ENCODE measurements at places on chromosomes 3 and 15.

DNA sequence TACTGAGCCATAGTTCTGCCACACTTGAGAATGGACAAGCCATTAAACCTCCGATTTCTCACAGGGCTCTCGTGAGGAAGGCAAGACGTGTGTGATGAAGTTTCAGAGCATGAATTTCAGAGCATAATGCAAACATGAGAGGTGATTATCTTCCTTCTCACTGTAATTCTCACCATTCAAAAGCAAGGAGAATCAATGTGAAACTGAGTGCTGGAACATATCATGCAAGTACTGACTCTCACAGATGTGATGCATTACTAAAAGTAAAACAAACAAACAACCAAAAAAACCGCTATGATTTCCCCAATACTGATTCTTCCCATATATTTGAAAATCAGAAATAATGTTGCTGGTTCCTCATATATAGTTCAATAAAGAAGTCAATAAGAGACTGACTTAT, 23.7 kb downstream of the P3H2 start:
- DNase-seq: no peak

GRCh38 chr3:190718097-190718496, 144.4 kb downstream of the GMNC start:
- DNase-seq: no peak

- no peak for DNase-seq
Observed at GRCh38 chr3:111627092-111627491, 31.9 kb upstream of the ZBED2 start.

DNA sequence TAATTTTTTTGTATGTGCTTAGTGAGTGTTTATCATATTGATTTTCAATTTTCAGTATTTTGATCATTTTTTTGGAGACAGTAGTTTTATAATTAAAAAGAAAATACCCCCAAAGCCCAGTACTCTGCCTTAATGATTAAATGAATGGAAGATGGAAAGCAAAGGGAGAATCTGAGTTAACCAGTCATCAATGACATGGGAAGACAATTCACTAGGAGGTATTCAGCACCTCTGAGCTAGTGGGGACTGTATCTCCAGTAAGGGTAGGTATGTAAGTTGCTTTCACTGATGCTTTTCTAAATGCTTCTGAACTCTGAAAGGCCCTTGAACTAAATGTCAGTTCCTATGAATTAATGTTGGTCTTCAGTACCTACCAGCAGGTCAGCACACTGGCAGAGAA, 590.4 kb upstream of the DPPA4 start:
- no peak for DNase-seq

DNA sequence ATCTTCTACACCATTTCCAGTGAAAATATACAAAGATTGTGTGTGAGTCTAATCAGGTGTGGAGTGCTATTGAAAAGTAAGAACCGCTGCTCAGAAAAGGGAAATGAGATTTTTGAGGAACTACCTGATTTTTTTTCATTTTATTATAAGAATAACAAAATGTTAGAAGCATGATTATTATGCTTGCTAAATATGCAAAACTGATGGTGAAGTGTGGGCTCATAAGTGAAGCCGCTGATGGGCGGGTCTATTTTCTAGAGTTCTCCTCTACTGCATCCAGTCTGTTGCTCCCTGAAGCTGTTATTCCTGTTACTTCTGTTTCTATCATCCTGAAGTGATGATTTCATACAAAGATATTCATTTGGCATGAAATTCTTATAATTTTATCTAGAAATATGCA, 612.0 kb downstream of the CADM2 start:
- no peak for DNase-seq

DNA sequence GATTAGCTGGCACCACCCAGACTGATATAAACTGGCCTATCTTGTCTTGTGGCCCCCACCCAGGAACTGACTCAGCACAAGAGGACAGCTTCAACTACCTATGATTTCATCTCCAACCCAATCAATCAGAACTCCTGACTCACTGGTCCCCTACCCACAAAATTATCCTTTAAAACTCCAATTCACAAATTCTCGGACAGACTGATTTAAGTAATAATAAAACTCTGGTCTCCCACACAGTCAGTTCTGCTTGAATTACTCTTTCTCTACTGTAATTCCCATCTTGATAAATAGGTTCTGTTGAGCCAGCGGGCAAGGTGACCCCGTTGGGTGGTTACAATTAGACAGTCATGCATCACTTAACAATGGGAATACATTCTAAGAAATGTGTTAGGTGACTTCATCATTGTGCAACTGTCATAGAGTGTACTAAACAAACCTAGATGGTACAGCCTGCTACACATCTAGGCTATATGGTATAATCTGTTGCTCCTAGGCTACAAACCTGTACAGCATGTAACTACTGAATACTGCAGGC, 48.1 kb upstream of the MAP4 start:
- no peak for DNase-seq

DNA sequence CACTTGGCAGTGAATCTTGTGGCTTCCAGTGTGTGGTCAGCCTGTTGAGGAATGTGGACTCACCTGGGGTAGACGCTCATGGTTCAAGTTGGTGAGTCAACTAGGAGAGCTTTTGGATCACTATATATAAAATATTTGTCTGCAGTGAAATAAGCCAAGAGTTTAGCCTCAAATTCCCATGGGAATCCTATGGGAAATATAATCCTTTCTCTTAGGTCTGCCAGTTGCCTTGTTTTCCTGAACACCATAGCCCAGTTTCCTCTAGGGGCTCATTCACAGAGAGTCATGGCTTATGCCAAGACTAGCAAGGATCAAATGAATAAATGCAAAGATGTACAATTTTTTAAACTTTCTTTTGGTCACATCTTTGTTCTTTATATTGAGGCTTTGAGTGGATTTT, 100.1 kb upstream of the NPHP3 start:
- DNase-seq: no peak

- no peak for DNase-seq
Observed at GRCh38 chr3:170603770-170604510, 18.1 kb upstream of the SLC7A14 start.

DNA sequence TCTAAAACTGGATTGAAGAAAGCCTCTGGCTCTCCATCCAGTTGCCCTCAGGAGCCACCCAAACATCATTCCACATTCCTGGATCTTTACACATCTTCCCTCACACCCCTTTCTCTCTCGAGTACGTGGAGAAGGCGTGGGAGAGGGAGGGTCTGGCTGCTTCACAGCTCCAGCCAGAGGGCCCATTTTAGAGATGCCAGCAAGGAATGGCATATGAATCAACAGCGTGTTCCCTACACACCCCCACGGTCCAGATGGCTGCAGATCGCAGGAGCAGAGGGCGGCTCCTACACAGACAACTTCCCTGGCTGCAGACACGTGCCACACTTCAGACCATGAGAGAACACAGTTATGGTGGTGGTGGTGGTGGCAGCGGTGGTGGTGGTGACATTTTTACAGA, 280.1 kb downstream of the ERC2 start:
- DNase-seq: no peak

DNA sequence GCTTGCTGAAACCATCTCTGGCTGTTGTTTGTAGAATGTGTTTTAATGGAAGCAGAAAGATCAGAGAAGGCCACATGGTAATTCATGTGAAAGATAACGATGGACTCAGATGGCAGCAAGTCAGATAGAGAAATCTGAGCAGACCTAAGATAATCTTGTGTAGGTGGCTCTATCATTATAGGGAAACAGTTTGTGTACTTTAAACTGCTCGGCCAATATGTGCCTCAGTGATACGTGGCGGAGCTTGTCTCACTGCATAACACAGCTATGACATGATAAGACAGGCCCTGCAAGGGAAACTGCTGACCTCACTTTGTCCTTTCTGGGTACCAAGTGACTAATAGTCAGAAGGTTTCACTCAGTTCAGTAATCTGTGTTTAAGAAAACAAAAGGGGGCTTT, 51.0 kb downstream of the MME start:
- no peak for DNase-seq

DNA sequence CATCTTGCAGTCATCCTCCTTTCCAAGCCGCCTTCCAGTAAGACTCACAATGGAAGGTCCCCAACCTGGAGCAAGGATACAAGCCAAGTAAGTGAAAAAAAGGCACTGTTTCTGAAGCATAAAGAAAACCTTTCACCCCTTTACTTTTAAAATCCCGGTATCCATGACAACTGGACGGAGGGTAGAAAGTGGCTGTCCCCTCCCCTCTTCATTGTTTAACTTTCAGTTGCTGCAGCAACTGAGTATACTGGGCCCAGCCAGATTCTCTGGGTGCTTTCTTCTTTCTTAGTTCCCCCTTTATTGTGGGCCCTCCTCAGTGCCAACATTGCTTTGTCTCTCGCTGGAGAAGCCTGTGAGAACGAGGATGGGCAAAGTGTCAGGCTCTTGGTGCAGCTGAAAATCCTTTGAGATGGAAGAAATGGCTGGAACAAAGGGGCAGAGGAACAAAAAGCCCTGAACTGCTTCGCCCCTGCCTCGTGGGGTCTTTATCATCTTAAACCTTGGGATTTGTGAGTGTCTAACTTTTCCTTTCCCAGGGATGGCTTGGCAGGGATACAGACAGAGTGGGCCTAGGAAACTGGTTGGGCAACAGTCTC, 224.0 kb upstream of the RGMA start:
- no peak for DNase-seq

DNA sequence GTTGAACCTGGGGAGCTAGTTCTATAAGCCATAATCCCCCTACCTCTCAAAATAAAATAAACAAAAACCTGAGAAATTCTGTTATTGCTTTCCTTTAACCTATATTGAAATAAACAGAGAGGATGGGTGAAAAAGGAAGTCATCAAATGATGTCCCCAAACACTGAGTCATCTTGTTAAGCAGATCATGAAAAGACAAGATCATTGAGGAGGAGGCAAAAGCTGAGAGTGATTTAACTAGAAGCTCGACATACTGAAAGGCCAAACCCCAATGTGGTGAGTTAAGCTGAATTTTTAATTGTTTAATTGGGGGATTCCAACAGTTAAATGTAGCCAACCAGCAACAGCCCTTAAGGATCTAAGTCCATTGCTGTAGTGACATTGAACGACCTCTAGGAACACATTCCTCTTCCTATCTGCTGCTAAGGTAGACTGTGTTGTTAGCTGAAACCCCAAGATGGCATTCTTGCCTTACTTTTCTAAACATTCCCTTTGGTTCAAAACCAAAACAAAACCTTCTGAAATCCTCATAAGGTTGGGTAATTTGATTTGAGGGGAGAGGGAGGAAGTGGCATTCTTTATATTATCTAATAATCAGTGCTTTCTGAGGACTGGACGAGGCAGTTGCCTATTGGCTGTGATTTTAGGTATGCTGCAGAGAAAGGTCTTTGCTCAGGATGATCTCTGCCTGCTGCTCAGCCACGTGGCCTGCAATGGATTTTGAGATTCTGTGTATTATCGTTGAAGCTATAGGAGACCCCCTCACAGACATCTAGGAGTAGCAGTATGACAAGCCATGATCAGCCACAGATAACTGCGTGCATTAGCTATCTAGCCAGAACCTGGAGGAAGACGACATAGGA, 62.7 kb upstream of the BNIP2 start:
- DNase-seq: no peak

DNA sequence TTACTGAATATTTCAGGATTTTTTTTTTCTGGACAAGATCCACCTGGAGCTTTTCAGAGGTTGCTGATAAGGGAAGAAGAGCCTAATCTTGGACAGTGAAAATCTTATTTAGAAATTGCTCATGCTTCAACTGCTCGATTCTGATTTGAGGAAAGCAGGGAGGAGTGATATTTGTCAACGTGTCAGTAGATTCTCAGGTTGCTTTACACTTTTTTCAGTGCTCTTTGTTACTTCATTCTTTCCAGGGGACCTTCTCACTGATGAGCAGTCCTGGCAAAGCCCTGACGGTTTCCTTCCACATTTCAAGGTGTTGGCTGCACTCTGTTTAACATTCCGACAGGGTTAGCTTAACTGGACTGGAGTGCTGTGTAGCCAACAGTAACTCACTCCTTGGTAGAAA, 24.1 kb upstream of the RARB start:
- no peak for DNase-seq

DNA sequence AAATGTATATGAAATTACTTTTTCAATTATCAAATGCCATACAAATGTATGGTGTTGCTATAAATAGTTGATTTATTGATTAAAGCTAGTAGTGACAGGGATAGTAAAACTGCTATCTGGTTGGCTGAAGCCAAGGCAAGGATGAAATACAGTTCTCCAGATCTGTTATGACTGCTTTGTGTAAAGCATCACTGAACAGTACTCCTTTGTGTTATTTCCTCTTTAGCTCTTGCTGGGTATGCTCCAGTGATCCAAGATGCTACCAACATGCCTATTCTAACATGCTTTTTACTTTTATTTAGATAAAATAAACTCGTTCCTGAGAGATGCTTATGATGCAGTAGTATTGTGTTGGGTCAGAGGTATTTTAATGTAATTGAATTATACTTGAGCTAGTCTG, 12.4 kb upstream of the UBR1 start:
- DNase-seq: no peak

GRCh38 chr3:81216192-81216591, 545.3 kb downstream of the GBE1 start:
- DNase-seq: no peak

DNA sequence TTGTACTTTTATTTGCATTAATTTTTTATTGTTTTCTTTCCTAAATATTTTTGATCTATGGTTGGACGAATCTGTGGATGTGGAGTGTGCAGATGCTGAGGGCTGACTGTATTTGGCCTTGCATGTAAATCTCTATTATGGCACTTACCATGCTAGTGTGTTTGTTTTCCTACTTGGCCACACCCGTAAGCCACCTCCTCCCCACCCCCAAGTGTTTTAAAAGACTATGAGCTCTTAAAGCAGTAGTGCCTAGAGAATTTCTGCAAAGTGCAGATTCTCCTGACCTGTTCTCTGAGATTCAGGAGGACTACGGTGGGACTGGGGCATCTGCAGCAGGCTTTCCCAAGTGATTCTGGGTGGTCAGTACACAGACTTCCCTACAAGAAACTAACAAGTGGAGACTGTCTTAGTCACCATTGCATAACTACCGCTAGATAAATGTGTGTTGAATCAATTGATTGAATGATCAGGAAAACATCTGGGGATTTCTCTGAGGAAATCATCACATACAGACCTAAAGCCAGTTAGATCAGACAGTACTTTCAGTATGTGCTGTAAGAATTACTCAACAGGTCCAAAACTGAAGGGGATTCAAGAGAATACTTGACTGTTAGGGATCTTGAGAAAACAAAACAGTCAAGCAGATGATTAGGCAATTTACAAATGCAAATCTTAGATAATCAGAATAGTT, 6.2 kb upstream of the TIPARP start:
- DNase-seq: no peak

DNA sequence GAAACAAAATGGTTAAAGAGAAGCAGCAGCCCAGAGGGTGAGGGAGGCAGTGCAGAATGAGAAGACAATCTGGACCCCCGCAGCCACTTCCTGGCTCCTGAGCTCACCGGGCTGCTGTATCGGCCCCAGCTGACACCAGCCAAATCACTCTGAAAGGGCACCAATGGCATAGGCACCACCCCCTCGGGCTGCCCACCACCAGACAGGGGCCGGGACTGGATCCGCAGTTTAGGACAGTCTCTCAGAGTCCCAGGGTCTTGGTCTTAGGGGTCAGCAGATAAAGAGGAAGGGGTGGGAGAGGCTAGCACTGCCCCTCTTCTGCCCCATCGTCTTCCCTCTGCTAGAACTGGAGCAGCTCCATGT, 17.9 kb upstream of the EHD4 start:
- DNase-seq: no peak

GRCh38 chr15:73125219-73125618, 73.0 kb downstream of the NEO1 start:
- DNase-seq: no peak

Measured in activated T-cell treated with anti-CD3 and anti-CD28 coated beads for 1 hour (primary cell).